ENCODE measurements at places on chromosomes 12 and 14. TPM values are rescaled to one million over a fixed set of nuclear protein-coding genes. Genes with fewer than 3 reads are reported as not detected.

Gene CLEC2B
- 15.3 TPM for total RNA-seq

Gene SCN8A
- total RNA-seq = 3.3 TPM

Gene USP44
- 10.7 TPM for total RNA-seq

Gene ZNF605
- total RNA-seq = 9.0 TPM

Gene CEP170B
- 14.5 TPM for total RNA-seq

Gene FBRSL1
- total RNA-seq = 31.5 TPM

Gene PTGDR
- 2.7 TPM for total RNA-seq

Gene MYO1H
- not detected for total RNA-seq

Gene CLEC2A
- not detected for total RNA-seq

Gene RNASE7
- not detected for total RNA-seq

Gene ADCY6
- total RNA-seq = 57.1 TPM

Gene VRTN
- not detected for total RNA-seq

Gene KLRC2
- not detected for total RNA-seq

Gene NXPH4
- not detected for total RNA-seq
